Fibroblast of skin of right quadriceps (primary cell): ENCODE measurements at places on chromosomes 5 and 9.

GRCh38 chr5:124634741-124635323 lies 111.6 kb downstream of the ZNF608 start:
- peak; percentile 74 for DNase-seq

DNA sequence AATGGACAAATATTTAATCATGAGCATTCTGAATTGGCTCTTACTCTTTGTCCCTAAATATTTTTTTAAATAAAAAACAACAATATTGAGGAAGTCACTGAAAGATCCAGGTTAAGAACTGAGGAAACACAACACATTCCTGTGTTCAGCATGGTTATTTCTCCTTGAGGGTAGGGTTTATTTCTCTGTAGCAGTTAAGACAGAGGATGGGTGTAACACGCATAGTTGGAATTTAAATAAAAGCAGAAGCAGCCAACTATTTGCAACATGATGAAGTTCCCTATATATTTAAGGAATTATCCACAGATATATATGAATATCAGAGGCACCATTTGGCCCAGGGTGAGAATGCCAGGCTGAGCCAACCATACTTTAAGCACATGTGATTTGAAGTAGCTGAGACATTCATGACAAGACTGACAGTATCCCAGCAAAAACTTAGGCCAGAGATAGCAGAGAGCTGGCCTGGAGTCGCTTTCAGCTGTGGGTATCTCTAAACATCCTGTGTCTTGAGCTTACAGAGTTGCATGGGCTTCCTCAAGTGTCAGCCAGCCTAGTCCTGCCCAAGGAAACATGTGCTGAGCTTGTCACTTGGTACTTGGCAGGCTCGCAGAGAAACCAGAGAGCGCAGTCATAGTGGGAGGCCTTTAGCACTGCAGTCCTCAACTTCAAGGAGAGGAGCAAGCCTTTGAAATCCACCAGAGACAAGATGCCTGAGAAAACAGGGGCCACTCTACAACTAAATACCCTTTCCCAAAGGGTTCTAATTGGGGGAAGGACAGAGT lies 43.6 kb downstream of the SEMA5A start:
- DNase-seq, result no peak

- DNase-seq, result no peak
Measured at GRCh38 chr5:126108470-126108869, 314.7 kb upstream of the GRAMD2B start.

GRCh38 chr9:75858497-75859092 lies 31.9 kb upstream of the PCSK5 start:
- no peak for DNase-seq

DNA sequence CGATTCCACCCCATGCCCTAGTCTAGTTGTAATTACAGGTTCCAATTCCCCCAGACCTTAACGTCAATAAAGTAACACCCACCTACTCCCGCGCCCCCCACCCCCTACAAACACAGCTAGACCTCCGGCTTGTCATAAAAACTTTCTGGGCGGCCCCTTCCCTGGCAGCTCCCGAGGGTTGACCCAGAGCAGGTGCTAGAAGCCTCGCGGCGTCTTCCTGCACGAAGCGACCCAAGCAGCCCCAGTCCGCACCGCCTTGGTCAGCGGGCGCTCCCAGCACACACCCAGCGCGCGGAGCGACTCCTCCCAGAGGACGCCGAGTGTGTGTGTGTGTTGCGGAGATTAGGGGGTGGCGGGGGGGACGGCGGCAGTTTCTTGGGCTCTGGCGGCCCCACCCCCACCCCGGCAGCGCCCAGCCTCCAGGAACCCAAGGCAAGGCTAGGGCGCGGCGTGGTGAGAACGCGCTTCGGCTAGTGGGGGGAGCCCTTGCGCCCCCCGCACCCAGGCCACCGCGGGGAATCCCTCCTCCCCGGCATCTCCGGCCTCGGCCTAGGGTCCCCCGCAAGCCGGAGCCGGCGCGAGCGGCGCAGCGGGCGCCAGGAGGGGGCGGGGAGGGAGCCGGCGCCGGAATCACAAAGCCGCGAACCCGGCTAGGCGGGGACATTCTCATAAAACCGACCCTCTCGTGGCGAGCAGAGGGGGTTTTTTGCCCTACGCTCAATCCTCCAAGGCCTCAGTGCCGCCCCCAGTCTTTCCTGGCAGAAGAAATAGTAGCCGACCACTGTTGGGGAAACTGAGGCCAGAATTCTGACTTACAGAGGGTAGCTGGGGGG lies 2.2 kb downstream of the PCDH1 start:
- no peak for DNase-seq

DNA sequence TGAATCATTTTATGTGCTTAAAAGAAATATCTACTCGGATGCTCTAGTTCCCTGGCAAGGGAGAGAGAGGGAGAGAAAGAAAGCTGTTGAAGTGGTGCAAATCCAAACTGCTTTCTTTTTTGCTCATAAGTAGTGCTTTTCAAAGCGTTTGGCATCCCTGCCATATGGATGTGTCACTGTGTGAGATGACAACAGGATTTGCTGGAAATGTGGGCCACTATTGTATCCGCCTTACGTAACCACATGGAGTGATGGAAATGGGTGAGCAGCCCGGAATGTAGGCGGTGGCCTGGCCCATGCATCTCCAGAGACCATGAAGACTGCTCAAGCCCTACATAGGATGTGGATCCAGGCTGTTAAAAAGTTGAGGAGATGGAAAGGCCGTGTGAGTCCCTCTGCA lies 30.8 kb downstream of the TJP2 start:
- DNase-seq, result peak; percentile 51
